ENCODE measurements at places on chromosomes 12 and 14.

GRCh38 chr14:34733245-34733644, 18.9 kb upstream of the CFL2 start:
- DNase-seq = no peak

GRCh38 chr14:100487304-100487703, 99.9 kb downstream of the BEGAIN start:
- DNase-seq = no peak

DNA sequence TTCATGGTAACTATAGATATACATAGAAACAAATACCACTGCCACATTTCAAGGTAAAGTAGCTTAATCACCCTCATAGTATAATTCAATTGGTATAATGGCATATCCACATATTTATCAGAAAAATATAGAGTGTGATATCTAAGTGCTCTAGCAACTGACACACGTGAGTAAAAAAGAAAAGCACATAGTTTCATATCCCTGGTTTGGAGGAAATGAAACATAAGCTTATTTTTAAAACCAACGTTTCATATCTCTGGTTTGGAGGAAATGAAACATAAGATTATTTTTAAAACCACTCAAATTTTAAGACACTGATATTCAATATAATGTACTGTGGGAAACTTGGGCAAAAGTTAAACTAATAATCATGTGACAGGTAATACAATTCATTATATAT, 2.1 kb downstream of the OR6C70 start:
- DNase-seq = no peak

DNA sequence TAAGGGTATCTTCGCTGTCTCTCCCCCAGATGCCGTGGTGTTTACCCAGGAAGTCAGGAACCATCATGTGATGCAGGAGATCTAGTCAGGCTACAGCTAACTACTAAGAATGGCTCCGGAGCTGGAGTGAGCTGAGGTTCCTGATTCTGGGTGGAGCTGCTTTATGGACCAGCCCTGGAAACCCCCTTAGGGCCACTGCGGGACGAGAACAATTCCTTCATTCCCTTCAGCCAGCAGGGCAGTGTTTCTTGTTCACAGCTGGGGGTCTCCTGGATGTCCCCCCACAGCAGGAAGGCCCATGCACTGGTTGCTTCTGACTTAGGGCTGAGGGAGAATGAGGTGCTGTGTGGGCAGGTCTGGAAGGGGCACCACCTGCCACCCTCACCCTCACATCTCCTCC, 199.3 kb downstream of the ADGRD1 start:
- DNase-seq = no peak

DNA sequence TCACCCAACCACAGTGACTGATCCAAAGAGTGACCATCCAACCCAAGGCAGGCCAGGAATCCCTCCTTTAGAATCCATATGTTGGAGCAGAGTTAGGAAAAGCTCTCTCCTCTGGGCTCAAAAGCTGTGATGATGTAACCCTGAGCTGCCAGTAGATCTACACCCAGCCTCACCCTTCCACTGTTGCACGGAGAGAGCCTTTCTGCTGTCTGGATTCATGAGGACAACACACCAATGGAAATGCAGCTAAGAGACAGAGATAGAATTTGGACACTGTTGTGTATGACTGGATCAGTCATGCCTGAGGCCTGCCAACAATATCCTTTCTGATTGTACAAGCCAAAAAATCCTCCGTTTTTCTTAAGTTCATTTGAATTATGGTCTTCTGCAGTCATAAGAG, 4.4 kb upstream of the OR6J1 start:
- no peak for DNase-seq

DNA sequence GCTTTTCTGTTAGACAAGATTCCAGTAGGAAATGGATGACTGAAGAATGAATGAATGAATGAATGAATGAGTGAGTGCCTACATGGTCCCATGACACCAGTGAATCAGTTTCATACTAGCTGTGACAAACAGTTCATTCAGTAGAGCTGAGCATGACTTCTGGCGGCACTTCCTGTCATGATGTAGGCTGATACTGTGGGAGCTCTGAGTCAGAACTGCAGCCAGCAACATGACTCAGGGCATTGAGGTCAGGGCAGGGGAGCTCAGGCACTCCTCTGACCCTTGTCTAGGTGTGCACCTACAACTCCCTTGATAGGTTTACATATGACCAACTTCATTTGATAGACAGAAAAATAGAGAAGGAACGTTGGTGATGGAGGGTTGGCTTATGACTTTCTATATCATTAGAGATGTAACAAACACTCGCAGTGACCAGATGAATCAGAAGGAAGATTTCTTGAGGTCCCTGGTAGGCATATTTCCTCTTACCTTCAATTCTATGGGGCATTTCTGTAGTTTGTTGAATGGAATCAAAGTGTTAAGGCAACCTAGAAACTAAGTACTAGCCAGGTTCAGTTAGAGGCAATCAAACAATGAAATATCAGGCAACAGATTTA, 139.3 kb upstream of the ARHGAP5 start:
- DNase-seq = peak; percentile 67

DNA sequence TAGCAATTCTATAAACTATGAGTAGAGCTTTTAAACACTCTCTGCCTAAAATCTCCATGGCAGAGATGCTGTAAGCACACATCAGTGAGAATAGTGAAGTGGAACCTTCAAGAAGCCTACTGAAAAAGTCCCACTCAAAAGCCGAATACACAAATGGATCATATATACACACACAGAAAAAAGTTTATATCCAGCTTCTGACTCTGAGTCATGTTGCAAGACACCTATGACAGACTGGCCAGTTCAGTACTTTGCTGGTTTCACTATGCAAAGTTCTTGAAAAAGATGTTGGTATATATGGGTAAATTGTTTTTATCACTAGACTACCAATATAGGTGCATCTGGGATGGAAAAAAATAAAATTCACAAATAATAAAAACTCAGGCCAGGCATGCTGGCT, 126.1 kb downstream of the KCNK10 start:
- no peak for DNase-seq

DNA sequence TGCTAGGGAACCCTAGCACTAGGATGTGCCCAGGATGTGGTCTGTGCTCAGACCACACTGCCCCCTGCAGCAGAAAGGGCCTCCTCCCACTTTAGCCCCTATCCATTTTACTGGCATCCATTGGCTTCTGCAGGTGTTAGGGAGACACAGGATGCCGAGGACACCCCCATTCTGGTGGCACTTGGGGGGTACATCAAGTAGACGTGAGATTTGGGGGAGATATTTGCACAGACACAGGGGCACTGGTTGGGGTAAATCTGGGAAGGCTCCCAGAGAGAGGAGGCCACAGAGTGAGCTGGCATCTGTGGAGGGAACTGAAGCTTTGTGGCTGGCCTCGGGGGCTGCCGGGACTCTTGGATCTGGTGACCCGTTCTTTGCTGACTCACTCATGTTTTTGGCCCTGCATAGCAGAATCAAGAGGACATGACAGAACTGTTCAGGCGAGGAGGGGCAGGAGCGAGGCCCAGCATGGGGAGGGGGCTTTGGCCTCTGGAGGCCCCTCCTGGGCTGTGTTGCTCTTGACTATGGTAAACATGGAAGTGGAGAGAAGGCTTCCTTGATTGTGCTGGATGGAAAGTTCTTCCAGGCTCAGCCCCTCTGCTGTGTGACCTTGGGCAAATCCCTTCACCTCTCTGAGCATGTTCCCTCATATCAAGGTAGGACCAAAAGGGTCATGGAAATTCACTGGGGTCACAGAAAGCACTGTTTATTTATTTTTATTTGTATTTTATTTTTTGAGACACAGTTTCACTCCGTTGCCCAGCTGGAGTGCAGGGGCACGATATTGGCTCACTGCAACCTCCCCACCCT, 1.8 kb downstream of the PLBD2 start:
- DNase-seq = no peak

- no peak for DNase-seq
These were observed 42.9 kb upstream of the BICD1 start for GRCh38 chr12:32063796-32064195.

- DNase-seq = no peak
These were observed 44.5 kb downstream of the SLC38A6 start for GRCh38 chr14:61025251-61026223.

DNA sequence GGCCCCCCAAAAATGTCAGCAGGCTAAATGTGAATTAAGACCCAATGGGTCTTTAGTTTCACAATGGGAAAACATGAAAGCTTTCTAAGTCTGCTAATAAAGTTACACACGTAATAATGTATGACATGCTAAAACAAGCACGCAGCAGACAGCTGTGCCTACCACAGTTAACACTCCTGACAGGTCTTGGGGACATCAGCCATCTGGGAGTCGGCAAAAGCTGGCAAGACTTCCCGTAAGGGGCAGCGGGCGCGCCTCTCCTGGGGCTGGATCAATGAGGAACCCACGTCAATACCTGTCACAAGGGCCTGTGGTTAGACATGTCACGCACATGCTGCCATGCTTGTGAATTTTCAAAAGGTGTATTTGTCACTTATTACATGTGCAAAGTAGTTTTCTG, 45.0 kb downstream of the ACTN1 start:
- DNase-seq = no peak

DNA sequence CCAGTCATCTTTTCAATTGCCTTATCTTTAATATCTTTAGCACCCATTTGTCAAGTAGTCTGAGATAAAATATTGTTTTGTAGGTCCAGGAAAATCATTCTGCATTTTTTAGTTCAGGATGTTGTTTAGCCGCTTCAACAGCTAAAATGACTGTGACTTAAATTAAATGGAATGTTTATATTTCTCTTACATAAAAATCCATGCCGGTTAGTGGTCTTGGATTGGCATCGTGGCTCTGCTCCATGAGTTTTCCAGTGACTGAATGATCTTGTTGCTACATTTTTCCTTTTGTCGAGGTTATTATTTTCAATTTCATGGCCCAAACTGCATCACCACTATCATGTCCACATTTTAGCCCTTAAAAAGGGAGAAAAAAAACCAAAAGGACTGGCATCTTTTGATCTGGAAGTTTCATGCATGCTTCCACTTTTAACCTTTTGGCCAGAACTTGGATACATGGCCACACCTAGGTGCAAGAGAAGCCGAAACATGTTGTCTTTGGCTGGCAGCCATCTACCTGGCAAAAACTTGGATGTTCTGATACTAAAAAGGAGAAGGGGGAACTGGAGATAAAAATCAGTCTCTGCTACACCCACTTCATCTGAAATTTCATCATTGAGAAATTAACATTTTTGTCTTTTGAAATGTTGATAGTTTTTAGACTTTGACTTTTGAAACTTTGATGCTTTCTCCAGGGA, 142.4 kb downstream of the OTOGL start:
- DNase-seq = no peak

- no peak for DNase-seq
These were observed 455 bp downstream of the ATP6V1D start for GRCh38 chr14:67358924-67359774.

DNA sequence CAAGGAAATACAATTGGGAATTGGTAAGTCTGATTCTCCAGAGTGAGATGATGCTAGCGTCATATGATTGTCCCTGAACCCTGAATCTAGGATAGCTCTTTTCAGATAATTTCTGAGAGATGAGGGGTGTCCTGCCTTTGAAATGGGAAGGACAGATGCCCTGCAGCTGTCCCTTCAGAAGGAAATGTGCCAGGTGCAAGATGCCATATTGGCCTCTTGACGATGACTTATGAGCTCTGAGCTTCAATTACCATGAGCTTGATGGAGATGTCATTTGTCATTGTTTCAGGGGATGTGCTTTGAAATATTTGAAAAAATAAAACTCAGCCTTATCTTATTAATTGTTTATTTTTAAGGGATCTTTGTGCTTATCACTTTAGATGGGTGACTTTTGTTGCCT, 185.1 kb downstream of the DACT1 start:
- no peak for DNase-seq

DNA sequence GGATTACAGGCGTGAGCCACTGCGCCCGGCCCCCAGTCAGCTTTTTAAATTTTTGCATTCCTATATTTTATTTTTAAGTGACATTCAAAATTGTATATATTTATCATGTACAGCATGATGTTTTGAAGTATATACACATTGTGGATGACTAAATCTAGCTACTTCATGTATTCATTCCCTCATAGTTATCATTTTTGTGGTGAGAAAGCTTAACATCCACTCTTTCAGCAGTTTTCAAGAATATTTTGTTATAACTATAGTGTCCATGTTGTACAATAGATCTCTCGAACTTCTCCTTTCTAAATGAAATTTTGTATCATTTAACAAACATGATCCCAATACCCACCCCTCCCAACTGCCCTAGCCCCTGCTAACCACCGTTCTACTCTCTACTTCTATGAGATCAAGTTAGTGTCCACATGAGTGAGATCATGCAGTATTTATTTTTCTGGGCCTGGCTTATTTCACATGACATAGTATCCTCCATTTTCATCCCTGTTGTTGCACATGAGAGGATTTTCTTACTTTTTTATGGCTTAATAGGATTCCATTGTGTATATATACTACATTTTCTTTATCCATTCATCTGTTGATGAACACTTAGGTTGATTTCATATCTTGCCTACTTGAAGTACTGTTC, 8.8 kb upstream of the HEBP1 start:
- no peak for DNase-seq

DNA sequence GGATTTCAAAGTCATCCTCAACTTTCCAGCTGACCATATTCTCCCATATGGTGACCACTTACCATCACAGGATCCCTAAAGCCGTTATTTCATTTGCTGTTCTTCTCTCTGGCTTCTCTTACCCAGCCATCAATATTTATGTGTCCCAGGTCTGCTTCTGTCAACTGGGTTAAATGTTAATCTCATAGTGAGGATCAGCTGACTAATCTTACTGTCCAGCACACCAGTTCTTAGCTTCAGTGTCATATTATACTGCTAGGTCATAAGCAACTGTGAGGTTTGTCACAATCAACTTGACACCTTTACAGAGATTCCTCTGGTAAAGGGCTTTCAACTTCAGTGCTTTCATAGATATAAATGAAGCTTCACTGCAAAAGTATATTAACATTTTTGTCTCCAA, 294.4 kb downstream of the DIO2 start:
- DNase-seq = no peak

GRCh38 chr14:36317650-36318049, 2.8 kb downstream of the MBIP start:
- no peak for DNase-seq

DNA sequence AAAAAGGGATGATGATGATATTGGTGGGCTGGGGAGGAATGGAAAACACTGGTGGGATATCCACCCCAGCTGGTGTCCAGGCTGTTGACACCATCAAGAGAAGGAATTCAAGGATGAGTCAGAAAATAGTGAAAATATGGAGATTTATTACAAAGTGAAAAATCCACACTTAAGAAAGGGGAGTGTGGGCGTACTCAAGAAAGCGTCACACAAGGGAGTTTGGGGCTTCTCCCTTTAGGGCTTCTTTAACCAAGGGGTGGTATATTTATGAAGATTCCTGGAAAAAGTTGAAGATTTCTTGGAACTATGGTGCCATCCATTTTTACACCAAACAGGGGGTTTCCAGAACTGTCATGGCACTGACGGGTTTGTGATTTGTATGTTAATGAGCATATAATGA, 63.1 kb upstream of the ARID2 start:
- no peak for DNase-seq

DNA sequence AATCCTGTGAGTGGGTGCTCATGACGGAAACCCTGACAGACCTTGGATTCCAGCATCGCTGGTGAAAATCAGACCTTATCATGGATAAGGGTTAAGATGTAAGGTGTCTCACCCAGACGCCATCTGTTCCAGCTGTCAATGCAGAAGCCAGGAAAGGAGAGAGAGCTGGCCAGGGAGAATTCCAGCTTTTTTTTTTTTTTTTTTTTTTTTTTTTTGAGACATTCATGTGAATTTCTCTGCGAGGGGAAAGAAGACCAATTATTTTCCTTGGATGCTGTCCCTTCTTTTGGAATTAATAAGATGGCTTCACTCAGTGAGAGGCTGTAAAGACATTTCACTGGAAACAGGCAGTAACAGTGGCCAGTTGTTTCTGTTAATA, 1.8 kb downstream of the TRAF3 start:
- DNase-seq = no peak

- DNase-seq = no peak
These were observed 22.0 kb upstream of the TMED10 start for GRCh38 chr14:75198291-75198933.

Data from stimulated activated CD4-positive, alpha-beta T cell treated with anti-CD3 and anti-CD28 coated beads, Interleukin-12 subunit alpha, Interleukin-12 subunit beta, amount 100 ng/mL, for 24 hours (primary cell).